Tongue (tissue), 3 donors: ENCODE measurements at places on chromosomes 12 and 14. TPM values are rescaled to one million over a fixed set of nuclear protein-coding genes. Genes with fewer than 3 reads are reported as not detected.

- DNase-seq = peak; percentile 40
Measured at GRCh38 chr14:98982986-98983385, 289.0 kb downstream of the BCL11B start.

GRCh38 chr12:124622331-124622730, 54.9 kb upstream of the NCOR2 start:
- DNase-seq = no peak

The KRT3 gene
- not detected for total RNA-seq

DNA sequence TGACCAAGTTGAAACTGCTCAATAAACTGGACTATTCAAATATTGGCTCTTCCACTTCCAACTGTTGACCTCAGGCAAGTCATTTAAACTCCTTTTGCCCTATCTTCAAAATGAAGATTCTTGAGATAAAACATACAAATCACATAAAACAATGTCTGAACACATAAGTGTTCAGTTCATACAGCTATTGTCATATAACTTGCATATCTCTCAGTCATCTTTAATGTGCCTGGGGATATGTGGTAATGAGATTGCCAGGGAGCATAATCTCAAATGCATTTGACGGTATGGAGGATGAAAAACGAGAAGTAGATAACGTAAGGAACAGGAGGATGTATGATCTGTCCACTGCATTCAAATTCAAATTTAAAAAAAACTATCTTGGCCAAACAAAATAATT, 237.0 kb upstream of the DIO2 start:
- DNase-seq = no peak

The PABPN1 gene
- total RNA-seq = 55.6 TPM

The RNF212B gene
- total RNA-seq = not detected

The CCDC38 gene
- not detected for total RNA-seq

GRCh38 chr12:817941-818600, 65.7 kb downstream of the WNK1 start:
- no peak for DNase-seq

DNA sequence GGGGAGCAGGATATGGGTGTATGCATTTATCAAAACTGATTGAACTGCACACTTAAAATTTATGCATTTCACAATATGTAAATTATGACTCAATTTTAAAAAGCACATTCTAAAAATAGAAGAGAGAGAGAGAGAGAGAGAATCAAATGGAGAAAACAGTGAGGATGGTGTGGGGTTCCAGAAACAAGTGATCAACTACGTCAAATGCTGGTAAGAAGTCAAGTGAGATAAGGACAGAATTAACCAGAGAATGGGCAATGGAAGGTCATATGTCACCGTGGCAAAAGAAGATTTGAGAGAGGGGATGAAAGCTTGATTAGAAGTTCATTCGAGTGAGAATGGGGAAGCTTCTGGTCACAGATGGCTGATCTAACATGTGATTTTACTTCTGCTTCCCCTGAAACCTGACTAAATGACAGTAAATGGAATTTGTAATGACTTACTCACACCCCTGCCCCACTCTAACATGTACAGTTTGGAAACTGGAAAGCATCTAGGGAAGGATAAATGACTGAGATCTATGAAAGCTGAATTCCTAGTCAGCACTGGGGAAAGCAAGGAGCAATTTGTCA, 276.5 kb upstream of the AMIGO2 start:
- DNase-seq = no peak

- peak; percentile 37 for DNase-seq
Measured at GRCh38 chr12:27615331-27615891, 80.8 kb upstream of the REP15 start.

DNA sequence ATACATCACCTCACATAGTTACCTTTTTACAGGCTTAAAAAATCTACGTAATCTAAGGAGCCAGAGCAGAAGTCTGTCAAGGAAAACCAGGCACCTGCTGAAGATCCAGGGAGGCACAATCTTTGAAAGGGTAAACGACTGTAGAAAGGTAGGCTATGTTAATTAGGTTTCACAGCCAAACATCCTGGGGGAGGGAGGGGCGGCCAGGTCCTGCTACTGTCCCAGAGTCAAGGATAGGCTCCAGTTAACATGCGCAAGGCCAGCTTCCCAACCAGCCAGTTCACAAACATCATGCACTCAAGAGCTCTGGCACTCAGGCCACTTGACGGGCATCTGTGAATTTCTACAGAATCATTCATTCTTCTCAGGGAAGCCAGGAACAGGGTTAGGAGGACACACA, 22.9 kb downstream of the NIN start:
- DNase-seq = no peak

DNA sequence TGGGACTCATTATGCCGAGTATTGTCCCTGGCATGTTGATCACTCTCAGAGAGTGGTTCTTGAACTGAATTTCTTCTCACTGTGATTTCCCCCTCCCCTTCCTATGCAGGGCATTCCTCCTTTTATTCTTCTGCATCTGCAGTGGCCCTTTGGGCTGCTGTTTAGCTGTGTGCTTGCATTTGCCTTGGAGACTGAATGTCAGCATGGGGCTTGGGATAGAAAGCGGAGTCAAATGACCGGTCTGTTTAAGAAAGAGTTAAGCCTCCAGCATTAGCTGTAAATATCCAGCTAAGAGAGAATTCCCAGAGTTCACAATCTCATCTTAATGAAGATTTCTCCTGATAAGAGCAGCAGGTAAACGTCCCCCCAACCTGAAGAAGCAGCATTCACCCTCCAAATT, 65.6 kb upstream of the RMST start:
- peak; percentile 1 for DNase-seq

- DNase-seq = no peak
Measured at GRCh38 chr14:21102521-21103410, 1.9 kb downstream of the TMEM253 start.

DNA sequence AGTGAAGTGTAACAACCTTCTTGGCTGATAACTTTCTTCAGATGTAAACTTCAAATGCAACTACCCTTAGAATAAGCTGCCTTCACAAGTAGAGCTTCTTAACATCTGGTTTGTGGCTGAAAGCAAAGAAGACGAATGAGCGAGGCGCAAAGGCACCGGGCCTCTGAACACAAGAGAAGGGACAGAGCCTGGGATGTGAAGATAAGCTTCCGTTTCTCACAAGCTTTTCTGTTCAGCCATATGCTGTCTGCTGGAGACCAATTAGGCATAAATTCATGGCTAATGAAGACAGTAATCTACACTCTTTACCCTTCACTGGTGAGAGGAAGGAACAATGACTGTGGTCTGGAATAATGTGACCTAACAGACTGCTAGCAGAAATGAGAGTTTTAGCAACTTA, 195.2 kb downstream of the ATXN7L3B start:
- DNase-seq = no peak

DNA sequence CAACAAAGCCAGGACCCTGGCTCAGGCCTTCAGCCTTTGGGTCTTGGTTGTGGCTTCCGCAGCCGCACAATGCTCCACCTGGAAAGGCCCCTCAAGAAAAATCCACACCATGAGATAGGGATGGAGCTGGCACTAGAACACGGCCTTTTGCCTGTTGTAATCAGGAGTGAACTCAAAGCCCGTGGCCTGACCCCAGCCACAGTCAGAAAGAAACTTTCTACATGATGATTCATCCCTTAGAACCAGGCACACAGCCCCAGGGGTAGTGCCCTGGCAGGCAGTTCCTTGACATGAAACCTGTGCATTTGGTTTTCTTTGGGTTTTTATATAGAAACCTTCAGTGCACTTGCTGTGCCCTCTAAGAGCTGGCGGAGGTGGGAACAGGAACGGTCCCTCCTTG, 5.1 kb downstream of the CLMN start:
- DNase-seq = no peak

DNA sequence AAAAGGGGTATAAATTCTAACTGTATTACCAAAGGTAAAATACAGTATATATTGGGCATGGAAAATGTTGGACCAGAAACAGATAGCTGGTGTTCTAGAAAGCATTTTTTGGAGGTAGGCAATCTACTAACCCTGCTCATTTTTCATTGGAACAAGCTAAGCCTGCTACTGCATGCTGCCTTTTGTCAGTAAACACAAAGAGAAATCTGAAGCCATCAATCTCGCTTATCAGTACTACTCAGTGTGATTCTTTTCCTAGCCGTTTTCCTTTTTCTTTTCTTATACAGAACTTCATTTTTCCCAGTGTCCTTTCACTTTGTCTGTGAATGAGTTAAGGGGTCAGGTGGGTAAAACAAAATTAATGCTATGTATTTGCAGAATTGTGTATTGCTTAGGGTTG, 312.3 kb downstream of the NPAS3 start:
- no peak for DNase-seq

The SLC6A13 gene
- 1.1 TPM for total RNA-seq
